ENCODE measurements at places on chromosomes 13 and 19.

DNA sequence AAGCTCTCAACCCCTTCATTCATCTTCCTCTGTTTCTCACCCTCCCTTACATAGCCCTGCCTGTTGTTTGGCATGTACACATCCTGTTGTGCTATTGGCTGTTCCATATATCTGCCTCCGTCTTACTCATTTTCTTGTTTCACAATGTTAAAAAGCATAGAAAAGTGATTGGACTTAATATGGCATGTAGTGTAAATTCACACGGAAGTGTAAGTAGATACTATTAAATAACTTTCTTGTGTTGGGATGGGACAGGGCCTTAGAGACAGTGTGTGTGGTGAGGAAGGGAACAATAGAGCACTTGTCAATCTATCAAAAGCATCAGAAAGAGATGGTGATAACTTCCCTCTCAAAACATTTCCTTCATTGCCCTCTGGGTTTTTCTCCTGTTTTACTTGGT lies 12.3 kb downstream of the LMO7 start:
- DNase-seq, result no peak

DNA sequence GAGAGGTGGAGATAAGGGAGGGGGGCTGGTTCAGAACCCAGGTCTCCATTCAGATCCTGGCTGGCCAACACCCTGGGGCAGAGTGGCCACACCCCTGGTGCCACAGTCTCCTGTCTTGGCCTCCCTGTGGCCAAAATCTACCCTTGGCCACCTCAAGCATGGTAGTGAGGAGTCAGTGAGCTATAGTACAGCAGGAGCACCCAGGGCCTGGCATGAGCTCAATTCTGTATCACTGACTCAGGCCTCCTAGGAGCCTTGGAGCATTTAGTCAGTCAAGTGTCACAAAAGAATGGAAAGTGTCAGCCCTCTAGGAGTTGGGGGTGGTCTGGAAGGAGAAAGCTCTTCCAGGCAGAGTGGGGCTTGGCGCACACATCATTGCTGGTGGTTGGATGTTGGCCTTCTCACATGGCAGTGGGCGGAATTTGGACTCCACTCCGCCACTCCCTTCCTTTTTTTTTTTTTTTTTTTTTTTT lies 6.6 kb upstream of the CD79A start:
- DNase-seq, result peak; percentile 55

DNA sequence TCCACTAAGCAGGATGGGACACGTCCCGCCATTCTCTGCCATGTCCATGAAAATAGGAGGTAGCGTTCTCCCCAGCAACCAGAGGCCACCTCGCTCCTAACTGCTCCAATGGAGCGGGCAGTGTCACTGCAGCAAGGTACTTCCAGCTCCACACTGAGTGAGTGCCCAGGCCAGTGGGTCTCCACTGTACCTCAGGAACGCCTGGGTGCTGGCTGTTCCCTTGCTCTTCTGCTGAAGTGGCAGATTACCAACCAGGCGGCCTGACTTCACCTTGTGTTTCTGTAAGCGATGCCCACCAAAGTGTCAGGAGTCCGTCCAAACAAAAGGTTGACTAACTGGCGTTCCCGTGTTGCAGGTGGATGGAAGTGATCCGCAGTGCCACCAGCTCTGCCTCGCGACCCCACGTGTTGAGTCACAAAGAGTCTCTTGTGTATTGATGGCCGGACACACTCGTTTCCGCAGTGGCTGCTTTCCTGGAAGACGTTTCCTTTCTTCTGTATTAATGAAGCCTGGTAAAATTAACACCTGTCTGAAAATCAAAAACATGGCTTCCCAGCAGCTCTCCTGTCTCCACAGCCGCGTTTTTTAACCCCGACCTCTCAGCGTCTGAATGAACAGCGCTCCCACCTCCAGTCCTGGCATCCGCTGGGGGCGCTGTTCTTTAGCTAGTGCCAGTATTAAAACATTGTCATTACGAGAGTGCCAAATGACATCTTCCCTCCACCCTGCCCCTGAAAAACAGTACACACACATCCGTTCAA lies 128.8 kb downstream of the STK24 start:
- no peak for DNase-seq

DNA sequence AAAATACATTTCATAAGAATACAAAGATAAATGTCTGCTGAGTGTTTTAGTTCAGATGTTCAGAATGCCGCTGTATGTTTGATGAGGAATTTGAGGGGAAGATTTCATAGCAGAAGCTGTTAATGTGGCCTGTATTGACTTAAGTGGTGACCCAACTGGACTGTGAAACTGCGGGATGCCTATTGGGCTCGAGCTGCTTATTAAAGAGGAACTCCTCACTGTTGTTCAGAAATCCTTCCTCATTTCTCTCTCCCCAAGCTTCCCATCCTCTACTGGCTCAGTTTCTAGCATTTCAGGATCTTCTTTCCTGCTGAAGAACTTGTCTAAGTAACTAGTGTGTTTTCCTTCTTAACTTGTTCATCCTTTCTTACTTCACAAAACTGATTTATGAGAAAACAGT lies 20.4 kb downstream of the DGKH start:
- DNase-seq, result no peak

- peak; percentile 10 for DNase-seq
Observed at GRCh38 chr13:72199640-72200039, 332.6 kb upstream of the DACH1 start.

GRCh38 chr13:40509876-40510275 lies 156.6 kb downstream of the FOXO1 start:
- DNase-seq, result peak; percentile 65

DNA sequence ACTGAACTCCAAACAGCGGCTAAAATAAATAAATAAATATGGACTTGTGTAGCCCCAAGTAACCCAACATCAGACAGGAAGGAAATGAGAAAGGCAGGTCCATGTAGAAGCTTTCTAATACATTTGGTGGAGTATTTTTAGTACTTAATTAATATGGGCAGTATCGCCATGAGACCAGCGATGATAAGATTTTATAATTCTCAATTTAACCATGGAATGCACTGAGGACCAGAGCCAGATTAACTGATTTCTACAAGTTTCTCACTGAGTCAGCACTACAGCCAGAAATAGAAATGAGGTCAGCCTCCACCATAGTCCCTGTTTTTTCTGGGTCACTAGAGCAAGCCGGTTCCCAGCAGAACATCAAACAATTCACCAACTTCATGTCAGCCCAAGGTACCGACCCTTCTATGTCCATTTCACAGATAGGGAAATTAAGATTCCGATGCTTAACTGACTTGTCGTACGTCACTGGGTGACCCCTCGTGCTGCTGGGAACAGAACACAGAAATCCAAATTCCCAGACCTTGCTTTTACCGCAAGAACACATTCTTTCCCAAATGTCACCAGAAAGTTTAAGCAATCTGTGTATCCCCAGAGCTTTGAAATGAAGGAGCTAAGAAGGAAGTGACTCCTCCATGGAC lies 90.4 kb downstream of the COL4A1 start:
- DNase-seq, result peak; percentile 91

GRCh38 chr19:16476401-16476800 lies 4.6 kb upstream of the EPS15L1 start:
- no peak for DNase-seq

- peak; percentile 16 for DNase-seq
Observed at GRCh38 chr19:17720440-17720839, 1.2 kb downstream of the MAP1S start.

DNA sequence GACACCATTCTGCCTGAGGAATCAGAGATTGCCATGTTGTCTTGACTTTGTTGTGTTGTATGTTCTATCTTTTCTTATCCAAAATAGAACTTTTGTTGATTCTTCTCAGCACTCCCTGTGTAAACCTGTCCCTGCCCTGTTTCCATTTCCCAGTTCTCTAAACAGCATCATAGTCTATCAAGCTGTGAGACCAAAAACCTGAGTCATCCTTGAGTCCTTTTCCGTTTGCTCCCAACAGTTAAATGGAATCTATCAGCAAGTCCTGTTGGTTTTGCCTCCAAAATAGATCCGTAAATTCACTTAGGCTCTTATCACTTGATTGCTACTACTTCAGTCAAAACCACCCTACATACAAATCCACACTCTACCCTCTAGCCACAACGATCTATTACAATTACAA lies 667.1 kb downstream of the PCDH9 start:
- peak; percentile 15 for DNase-seq

DNA sequence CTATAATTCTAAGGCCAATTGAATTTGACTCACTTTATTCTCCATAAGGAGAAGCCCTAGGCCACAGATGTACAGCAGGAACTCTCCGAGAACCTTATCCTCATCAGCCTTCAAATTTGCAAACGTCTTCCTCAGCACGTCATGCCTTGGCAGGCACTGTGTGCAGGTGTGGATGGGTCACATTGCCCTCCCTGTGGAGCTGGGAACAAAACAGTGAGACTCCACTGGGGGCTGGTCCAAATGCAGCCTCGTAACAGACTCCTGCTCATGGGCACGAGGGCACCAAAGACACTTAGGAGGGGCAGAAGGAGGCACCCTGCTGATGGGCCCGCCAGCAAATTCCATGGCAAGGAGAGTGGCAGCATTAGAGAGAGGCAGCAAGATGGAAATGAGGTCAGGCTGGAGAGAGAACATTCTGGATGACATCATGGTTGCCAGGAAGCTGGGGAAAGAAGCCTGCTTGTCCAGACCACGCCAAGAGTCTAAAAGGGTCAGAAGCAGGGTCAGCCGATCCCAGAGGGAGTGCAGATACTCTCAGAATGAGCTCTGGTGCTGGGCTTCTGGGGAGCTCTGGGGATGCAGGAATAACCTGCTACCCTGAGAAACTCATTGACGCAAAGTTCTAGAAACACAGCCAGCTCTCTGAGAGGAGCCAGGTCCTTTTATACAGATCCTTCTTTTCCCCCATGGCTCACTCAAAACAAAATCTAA lies 242.2 kb downstream of the B3GLCT start:
- no peak for DNase-seq

- DNase-seq, result no peak
Observed at GRCh38 chr19:51368366-51369282, at the start of gene CLDND2. CLDND2 (minus strand) TSS chr19:51369003; CDS start chr19:51368577, 426 bp downstream.

GRCh38 chr13:25190771-25191170 lies 18.7 kb upstream of the AMER2 start:
- DNase-seq, result no peak

GRCh38 chr19:1853295-1854038 lies 5.2 kb upstream of the REXO1 start:
- DNase-seq, result peak; percentile 64
